ENCODE measurements at places on chromosomes 11 and 22.

DNA sequence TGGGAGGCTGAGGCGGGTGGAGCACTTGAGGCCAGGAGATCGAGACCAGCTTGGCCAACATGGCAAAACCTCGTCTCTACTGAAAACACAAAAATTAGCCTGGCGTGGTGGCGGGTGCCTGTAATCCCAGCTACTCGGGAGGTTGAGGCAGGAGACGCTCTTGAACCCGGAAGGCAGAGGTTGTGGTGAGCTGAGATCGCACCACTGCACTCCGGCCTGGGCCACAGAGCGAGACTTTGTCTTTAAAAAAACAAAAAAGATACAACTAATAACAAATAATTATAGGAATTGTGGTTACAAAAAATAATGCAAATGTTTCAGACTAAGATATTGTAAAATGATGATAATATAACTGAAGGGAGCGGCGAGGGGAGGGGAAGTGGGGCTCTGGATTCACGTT is 90.3 kb upstream of the RTL6 start:
- DNase-seq, result no peak

DNA sequence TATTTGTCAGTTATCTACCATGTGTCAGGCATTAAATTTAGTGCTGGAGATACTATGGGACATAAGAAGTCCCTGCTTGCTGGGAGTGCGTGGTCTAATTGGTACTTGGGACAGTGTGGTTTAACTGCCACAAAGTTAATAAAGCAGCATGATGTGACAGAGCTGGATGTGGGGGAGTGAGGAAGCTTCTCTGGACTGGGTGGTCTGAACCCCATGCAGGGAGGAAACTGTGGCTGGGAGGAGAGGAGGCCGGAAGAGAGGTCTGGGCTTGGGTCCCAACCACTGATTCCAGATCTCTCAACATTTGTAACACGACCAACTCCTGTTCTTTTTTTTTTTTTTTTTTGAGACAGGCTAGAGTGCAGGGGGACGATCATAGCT is 37.1 kb downstream of the ST3GAL4 start:
- DNase-seq, result no peak

DNA sequence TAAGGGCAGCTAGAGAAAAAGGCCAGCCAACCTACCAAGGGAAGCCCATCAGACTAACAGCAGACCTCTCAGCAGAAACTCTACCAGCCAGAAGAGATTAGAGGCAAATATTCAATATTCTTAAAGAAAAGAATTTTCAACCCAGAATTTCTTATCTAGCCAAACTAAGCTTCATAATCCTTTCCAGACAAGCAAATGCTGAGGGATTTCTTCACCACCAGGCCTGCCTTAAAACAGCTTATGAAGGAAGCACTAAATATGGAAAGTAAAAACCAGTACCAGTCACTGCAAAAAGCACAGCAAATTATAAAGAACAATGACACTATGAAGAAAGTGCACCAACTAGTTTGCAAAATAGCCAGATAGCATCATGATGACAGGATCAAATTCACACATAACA is 30.6 kb upstream of the CASP12 start:
- DNase-seq, result no peak

- DNase-seq, result no peak
Measured at GRCh38 chr11:125428486-125429173, 67.4 kb downstream of the FEZ1 start.

DNA sequence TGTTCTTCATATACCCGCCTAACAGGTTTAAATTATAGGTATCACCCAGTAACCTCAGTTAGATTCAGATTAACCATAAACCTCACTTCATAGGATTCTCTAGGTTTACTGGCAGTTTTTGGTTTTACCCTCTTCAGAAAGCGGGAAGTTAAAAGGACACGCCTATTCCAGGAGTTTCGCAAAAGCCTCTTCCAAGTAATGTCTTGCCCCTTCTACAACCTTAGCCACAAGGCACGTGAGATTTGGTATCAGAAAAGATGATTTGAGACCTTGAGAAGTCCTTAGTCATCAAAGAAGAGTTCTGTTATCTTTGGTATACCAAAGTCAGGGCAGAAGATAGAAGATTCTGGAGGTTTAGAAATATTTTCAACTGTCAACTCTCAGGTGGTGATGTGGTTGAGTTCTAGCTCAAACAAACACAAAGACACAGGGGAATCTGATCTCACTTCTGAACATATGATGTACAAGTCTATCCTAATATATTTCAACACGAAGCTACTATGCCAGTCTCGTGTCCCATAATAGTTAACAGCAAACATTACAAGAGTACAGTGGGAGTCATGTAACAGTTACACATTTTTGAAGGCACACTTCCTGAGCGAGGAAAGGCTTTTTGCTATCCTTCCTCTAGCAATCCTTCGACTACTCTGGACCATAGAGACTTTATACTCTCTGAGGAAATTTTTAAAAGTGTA is 103.5 kb downstream of the USP35 start:
- DNase-seq, result no peak

GRCh38 chr11:72605973-72606747 is 68.1 kb downstream of the PDE2A start:
- DNase-seq, result no peak

DNA sequence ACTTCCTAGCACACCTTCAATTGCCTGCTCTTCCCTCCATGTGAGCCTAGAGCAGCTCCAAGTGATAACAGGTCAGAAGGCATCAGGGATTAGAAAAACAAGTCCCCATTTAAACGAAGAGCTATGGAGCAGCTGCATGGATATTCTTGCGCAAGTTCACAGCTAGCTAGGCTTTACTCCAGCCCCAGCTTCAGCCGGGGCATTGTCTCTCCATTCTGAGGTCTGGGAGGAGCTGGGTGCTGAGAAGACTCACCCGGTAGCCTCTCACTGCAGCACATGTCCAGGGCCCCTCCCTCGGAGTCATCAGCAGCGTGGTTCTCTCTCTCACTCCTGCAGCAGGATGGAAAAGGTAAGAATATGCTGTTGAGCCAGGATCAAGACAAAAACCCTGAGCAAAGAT is 26.0 kb downstream of the PTPN5 start:
- DNase-seq, result no peak

- no peak for DNase-seq
Measured at GRCh38 chr22:42862045-42862734, 5.1 kb upstream of the ARFGAP3 start.

DNA sequence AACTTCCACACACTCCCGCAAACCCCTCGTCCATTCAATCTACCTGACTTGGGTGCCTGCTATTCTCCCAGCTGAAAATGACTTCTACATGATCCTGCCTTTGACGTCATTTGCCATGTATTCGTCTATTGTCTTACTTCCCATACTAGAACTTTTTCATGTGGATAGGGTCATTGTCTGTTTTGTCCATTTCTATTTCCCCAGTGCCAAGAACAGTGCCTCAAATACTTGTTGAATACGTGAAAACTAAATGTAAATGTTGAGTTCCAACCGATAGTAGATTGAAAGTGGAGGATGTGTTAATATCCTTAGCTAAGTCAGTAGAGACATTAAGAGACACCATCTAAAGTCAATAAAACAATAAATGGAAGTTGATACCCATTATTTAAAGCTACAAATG is 935 bp downstream of the TRIM68 start:
- DNase-seq, result no peak

DNA sequence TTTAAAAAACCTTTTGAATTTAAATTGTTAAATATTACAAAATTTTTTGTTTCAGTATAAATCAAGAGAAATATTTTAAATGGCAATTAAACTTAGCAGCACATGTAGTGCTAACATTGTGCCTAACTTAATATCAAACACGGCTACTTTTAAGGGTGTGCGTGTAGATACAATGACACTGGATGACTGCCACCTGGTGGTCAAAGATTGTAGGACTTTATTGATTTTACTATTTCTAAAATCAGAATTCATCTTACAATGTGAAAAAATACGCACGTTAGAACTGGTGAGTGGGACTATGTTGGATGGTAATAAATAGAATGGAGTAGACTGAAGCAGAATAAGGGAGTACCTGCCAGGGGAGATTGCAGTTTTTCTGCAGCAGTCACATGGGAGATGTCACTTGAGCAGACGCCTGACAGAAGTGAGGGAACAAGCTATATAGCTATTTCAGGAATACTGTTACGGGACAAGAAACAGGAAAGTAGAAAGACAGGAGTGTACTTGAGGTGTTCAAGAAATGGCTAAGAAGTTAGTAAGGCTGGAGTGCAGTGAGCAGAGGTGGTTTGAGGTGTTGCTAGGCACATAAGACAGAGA is 52.9 kb downstream of the UVRAG start:
- DNase-seq, result peak; percentile 44

- no peak for DNase-seq
Measured at GRCh38 chr11:2550606-2550970, 105.8 kb downstream of the KCNQ1 start.

DNA sequence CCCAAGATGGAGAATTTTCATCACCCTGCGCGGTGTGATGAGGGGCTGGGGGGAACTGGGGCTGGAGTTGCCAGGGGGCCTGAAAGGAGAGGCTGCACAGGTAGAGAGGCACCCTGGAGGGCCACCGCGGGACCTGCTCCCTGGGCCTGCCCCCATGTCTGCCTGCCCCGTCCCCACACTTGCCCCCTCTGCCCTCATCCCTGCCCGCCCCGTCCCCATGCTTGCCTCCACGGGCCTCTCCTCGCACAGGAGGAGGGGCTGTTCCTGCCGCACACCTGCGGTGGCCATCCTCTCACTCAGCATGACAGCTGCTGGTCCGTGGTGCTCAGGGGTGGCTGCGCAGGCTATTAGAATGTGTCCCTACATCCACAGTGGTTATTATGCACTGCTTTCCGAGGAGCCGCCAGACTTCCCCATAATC is 43.5 kb downstream of the LINC01488 start:
- DNase-seq, result no peak

Measured in head of caudate nucleus (tissue), 42 donors.